Right ventricle myocardium inferior (tissue), 1 donor: ENCODE measurements at places on chromosomes 16 and 17. TPM values are rescaled to one million over a fixed set of nuclear protein-coding genes. Genes with fewer than 3 reads are reported as not detected.

DNA sequence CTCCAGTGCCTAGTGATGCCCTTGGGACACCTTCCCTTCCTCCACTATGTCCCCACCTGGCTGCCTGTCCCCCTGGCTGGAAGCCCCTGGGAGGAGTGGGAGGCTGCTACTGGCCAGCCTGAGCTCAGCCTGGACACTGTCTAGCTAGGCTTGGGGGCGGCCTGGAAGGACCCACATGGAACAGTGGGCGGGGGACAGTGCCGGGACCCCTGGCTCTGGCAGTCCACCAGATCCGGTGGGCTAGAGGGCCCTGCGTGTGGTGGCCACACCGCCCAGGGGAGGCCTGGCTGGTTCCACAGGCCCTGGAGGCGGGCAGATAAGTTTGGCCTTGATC lies 388.0 kb upstream of the TNRC6C start:
- DNase-seq: no peak

GRCh38 chr17:40157973-40158372 lies 17.6 kb downstream of the CASC3 start:
- no peak for DNase-seq

- DNase-seq: no peak
These were observed 5.4 kb downstream of the CD2BP2 start for GRCh38 chr16:30349675-30350074.

GRCh38 chr17:56610321-56610720 lies 16.8 kb downstream of the NOG start:
- no peak for DNase-seq

GRCh38 chr16:67734731-67735201 lies 15.7 kb upstream of the GFOD2 start:
- no peak for DNase-seq

MPO gene
- 0.08 TPM for total RNA-seq

CEMP1 gene
- not detected for total RNA-seq

KCNH6 gene
- total RNA-seq: not detected

ASGR1 gene
- total RNA-seq: 0.43 TPM
